ENCODE measurements at places on chromosomes 2 and 18. TPM values are rescaled to one million over a fixed set of nuclear protein-coding genes. Genes with fewer than 3 reads are reported as not detected.

- H3K4me3 ChIP-seq, result no peak overlapping the region
- no peaks in the 10 kb centered on the region for H3K36me3 ChIP-seq
- peak; percentile 35 for DNase-seq
- H3K27ac ChIP-seq, result no peak overlapping the region
- H3K4me1 ChIP-seq, result no peaks in the 10 kb centered on the region
- H3K27me3 ChIP-seq, result no peaks in the 10 kb centered on the region
Measured at GRCh38 chr2:96091141-96091710, 25.1 kb downstream of the ADRA2B start.

Gene MC5R
- not detected for total RNA-seq

DNA sequence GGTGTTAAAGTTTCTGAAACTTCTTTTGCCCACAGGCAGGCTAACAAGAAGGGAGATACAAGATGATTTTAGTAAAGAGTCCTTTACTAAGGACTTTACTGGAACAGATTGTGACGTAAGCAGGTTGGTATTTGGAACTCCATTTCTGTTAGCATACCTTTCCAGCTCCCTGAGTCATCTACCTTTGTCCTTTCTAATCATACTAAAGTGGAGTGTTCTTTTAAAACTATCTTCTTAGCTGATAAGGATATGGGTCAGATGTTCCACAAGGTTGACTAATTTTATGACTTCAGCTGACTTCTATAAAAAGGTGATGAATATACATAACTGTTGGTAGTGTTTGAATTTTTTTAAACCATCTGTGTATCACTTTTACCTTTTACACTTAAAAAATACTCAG is 21.1 kb downstream of the UGP2 start:
- H3K27me3 ChIP-seq, result no peaks in the 10 kb centered on the region
- no peaks in the 10 kb centered on the region for H3K4me1 ChIP-seq
- H3K36me3 ChIP-seq, result no peaks in the 10 kb centered on the region
- no peak overlapping the region for H3K4me3 ChIP-seq
- H3K27ac ChIP-seq, result peak overlapping the region; percentile 8

Gene ZNF516
- total RNA-seq, result 12.0 TPM

GRCh38 chr18:23812546-23813440 is 123.5 kb downstream of the LAMA3 start:
- no peaks in the 10 kb centered on the region for H3K27me3 ChIP-seq
- no peaks in the 10 kb centered on the region for H3K4me1 ChIP-seq
- H3K36me3 ChIP-seq, result no peaks in the 10 kb centered on the region
- no peak for DNase-seq
- no peak overlapping the region for H3K27ac ChIP-seq

- H3K27me3 ChIP-seq, result no peaks in the 10 kb centered on the region
- H3K4me1 ChIP-seq, result no peaks in the 10 kb centered on the region
- H3K4me3 ChIP-seq, result no peak overlapping the region
- H3K36me3 ChIP-seq, result no peaks in the 10 kb centered on the region
Measured at GRCh38 chr2:1656326-1656960, 87.9 kb downstream of the PXDN start.

Gene LRP1B
- total RNA-seq, result 2.3 TPM

- H3K27me3 ChIP-seq, result no peaks in the 10 kb centered on the region
- no peaks in the 10 kb centered on the region for H3K36me3 ChIP-seq
- no peak overlapping the region for H3K27ac ChIP-seq
- H3K4me1 ChIP-seq, result no peaks in the 10 kb centered on the region
Measured at GRCh38 chr2:8211384-8211783, 470.5 kb upstream of the ID2 start.

GRCh38 chr2:134532537-134532936 is 186.3 kb downstream of the TMEM163 start:
- H3K4me1 ChIP-seq, result no peaks in the 10 kb centered on the region
- no peaks in the 10 kb centered on the region for H3K36me3 ChIP-seq
- H3K27me3 ChIP-seq, result no peaks in the 10 kb centered on the region
- H3K4me3 ChIP-seq, result no peak overlapping the region

- no peak overlapping the region for H3K4me3 ChIP-seq
- H3K36me3 ChIP-seq, result no peaks in the 10 kb centered on the region
- no peak overlapping the region for H3K27ac ChIP-seq
- DNase-seq, result no peak
Measured at GRCh38 chr18:79672490-79673276, 6.9 kb upstream of the CTDP1 start.

Gene GKN1
- not detected for total RNA-seq

Gene ACADL
- total RNA-seq, result 2.5 TPM

Gene IGFBP5
- total RNA-seq, result 177 TPM

Gene SLC35G4
- total RNA-seq, result not detected

DNA sequence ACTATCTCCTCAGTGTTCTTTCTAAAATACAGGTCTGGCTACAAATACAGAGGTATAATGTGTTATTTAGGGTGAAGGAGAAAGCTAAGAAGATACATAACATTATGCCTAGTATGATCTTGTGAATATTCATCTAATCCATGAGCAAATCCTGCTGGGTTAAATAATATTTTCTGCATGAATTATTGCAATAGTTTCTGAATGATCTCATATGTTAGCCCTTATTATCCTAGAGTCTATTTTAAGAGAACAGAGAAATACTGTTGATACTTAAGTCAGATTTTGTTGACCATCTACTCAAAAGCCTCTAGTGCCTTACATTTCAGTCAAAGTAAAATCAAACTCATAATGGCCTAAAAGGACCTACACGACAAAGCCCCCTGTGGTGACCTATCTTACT is 382.3 kb downstream of the FIGN start:
- H3K4me3 ChIP-seq, result no peak overlapping the region
- H3K4me1 ChIP-seq, result no peaks in the 10 kb centered on the region
- H3K27ac ChIP-seq, result no peak overlapping the region
- no peaks in the 10 kb centered on the region for H3K36me3 ChIP-seq

DNA sequence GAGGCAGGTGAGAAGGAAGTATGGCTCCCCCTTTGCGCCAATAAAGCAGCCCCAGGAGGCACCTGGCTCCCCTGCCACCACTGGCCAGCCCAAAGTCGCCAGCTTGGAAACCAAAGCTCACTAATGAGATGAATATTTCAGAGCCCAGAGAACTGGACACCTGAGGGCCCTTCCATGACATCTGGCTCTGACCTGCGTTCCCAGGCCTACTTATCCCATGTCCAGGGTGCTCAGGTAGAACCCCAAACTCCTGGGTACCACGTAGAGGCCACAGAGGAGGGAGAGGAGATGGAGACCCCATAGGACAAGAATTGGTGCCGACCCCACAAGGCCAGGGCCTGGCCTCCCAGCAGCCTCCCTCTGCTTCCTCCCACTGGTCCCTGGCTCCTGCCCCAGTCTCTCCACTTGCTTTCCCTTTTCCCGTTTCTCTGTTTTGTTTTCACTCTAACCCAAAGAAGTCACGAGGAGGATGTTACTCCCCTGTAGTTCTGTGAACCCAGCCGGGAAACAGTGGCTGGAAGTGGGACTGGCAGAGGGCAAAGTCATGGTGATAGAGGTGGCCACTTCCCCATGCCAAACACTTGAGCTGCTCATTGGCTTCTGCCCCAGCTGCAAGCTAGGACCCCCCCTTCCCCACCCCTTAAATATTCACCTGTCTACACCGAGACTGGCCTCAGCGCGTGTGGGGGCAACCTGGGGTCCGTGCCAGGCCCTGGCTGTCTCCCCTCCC is 820 bp downstream of the TMBIM1 start:
- H3K27me3 ChIP-seq, result no peaks in the 10 kb centered on the region
- DNase-seq, result no peak
- H3K36me3 ChIP-seq, result no peaks in the 10 kb centered on the region
- H3K4me3 ChIP-seq, result peak overlapping the region; percentile 72

DNA sequence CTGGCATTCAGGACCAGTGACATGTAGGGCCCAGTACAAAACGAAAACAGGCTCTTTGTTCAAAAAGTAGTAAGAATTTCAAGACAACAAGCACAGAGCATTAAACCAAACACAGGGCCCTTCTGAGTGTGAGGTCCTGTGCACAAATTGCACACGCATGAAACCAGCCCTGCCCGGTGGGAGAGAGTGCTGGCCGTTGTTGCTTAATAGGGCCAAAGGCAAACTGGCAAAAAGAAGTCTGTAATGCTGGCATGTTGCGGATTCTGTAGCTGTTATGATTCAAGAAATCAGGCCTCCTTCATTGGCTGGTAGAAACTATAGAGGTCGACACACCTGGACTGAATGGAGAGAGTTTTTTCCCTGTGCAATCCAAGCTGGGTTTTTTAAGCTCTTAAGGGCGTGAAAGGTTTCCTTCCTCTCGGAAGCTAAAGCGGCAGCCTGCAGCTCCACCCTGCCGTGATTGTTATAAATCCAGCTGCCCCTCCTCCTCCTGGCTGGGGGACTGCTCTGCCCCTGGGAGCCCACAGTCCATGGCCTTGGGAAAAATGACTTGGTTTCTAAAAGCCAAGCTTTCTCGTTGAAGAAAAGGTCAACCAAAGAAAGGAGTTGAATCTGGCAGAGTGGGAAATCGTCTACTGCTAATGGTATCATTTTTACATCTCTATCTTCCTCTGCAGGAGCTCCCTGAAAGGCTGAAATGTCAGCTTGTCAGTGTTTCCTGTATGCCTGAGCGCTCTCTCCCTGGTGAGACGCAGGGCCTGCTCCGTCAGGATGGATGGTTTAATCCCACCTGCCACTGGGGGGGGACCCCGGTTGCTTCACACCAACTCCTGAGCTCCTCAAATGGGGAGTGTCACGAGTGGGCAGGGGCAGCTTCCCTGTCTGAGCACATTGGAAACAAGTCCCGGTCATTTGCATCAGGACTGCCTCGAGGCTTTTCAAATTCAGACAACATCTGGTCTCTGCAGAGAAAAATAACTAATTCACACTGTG is 143.6 kb downstream of the ALPK2 start:
- H3K27ac ChIP-seq, result no peak overlapping the region
- no peaks in the 10 kb centered on the region for H3K36me3 ChIP-seq
- no peak overlapping the region for H3K4me3 ChIP-seq

DNA sequence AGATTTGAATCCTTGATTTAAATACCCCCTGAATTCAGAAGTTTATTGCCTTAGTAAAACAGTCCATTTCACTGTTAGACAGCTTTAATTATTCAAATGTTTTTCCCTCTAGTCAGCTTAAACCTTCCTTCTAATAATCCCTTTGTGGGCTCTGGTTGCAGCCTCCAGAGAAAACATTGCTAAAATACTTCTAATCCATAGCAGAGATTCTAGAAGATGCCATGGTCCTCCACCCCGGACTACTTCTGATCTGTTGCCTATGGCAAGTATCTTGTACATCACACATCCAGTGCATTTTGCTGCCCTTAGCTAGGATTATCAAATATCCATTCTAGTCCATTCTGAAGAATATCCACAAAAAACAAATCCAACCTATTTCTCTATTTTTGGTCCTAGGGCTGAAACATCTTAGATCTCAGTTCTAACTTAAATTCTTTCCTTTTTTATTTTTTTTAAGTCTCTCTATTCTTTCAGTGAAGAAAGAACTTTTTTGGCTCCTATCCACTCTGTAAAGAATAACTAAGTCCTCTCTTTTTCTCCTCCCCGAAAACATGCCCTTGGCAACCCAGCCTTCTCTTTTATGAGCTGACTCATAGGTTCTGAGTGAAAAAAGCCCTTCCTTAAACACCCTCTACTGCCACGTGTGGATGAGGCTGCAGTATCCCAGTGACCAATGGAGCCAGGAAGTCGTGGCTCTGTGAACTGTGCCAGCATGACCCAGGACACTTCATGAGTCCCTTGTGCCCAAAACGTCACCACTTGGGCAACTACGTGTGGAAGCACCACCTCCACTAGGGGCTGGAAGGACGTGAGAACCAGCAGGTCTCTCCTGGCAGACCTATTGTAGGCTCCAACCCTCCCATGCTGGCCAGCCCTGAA is 349.8 kb downstream of the TNS1 start:
- peak overlapping the region; percentile 72 for H3K27ac ChIP-seq
- no peaks in the 10 kb centered on the region for H3K36me3 ChIP-seq
- DNase-seq, result peak; percentile 55
- H3K4me1 ChIP-seq, result no peaks in the 10 kb centered on the region

DNA sequence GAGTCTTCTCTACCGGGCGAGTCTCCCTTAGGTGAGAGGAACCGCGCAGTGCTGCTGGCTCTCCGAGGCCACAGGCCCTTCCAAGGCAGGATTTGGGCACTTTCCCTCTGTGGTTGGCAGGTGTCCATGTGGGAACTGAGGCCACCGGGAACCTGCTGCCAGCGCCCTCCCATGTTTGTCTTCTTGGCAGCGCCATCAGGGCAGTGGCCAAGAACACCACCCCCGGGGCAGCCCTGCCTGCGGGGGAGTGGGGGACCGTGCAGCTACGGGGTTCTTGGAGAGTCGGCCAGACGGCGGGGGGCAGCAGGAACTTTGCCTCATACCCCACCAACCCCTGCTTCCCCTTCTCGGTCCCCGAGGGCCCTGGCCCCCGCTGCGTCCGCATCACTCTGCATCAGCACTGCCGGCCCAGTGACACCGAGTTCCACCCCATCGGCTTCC is 10.0 kb downstream of the CAPN10 start:
- no peaks in the 10 kb centered on the region for H3K4me1 ChIP-seq
- no peak overlapping the region for H3K27ac ChIP-seq
- H3K27me3 ChIP-seq, result no peaks in the 10 kb centered on the region
- no peaks in the 10 kb centered on the region for H3K36me3 ChIP-seq
- no peak for DNase-seq

DNA sequence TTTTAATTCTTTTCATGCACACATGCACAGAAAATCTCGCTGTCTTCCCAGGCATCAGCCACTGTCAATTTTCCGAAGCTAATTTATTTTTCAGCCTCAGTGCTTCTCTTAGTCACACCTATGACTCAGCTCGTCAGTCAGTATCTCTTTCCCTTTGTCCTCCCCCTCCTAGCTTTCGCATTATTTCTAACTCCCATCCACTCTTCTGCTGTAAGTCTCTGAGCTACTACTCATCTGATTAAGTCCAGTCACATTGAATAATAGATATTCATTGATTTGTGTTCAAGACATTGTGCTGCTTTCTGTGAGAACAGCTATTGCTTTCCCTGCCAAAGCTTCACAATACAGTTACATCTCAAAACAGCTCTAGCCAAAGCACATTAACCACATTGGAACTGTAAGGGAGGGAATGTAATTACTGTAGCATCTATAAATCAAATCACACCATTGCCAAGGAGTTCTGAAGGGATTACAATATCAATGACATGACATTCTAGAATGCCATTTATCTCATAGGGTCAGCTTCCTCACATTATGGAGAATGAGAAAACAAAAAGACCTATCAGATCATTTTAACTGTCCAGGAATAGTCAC is 89.4 kb downstream of the SCN3A start:
- no peaks in the 10 kb centered on the region for H3K36me3 ChIP-seq
- no peak overlapping the region for H3K27ac ChIP-seq
- H3K4me3 ChIP-seq, result no peak overlapping the region
- no peaks in the 10 kb centered on the region for H3K4me1 ChIP-seq

DNA sequence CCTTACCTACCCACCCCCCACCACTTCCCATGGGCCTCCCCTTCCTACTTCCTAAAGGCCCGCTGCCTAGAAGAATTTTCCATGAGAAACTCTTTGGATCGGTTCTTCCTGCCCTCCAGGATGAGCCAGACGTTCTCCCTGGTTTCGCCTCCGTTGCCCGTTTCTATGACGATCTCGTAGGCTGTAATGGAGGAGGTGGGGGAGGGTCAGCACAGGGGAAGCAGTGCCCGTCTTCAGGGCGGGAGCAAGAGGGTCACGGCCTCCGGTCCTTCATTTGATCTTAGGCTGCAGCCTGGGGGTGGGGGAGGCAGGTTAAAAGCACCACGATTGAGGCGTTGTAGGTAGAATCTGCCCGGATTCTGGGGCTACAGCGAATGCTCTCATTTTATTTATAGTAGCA is 172.0 kb downstream of the LOXHD1 start:
- H3K36me3 ChIP-seq, result no peaks in the 10 kb centered on the region
- no peaks in the 10 kb centered on the region for H3K27me3 ChIP-seq
- H3K4me1 ChIP-seq, result no peaks in the 10 kb centered on the region
- no peak overlapping the region for H3K4me3 ChIP-seq
- H3K27ac ChIP-seq, result no peak overlapping the region

Measured in breast epithelium (tissue), 4 donors.